ENCODE measurements at places on chromosomes 11 and 22.

DNA sequence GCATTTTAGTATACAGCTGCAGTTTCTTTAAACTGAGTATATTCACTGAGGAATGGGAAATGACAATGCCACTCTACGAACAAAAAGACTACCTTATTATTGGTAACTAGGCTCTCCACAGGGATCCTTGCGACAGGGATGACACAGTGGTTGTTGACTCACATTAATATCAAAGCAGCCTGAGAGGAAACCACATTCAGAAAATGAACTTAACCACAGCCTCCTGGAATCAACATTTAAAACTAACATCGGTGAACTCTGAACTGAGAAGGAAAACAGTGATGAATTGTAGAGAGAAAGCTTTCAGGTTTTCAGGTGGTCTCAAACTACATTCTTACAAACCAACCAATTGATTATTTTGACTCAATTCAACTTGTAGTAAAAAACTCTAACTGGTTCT, 90.3 kb upstream of the MTMR2 start:
- DNase-seq, result no peak

DNA sequence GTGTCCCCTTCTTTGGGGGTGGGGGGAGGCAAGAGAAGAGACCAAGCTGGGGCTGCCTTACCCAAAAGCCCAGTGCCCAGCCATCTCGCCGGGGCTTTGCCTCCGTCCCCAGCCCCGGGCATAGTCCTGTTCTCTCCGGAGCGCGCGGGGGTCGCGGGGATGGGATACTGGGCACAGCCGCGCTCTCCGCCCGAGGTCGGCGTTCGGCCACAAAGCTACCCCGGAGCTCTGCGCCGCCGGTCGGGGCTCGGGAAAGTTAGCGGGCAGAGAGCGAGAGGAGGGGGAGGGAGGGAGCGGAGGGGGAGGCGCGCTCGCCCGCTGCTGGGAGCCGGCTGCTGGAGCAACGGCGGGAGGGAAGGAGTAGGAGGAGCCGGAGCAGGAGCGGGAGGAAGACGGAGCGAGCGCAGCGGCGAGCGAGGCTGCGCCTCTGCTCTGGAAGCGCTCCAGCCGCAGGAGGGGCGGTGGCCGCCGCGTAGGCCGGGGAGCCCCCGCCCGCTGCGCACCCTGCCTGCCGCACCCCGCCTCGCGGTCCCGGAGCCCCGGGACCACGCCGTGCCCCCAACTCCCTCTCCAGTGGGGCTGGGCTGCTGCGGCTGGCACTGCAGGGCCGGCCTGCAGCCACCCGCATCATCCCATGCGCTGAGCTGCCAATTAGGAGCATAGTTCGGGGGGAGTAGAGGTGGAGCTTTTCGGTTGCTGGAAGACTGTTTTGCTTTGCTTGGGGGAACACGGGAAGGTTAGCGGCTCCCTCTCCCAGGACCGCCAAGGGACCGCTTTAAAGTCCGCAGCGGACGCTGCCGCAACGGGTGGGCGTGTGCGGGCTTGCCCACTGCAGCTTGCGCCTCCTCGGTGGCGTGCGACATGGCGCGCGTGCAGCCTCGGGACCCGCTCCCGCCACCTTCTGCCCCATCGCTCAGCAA, at the start of gene SCN4B:
SCN4B (minus strand) TSS at position 272 of the 920 bp plus-strand sequence; CDS start at position 122, 150 bp downstream.
- DNase-seq, result peak; percentile 54

DNA sequence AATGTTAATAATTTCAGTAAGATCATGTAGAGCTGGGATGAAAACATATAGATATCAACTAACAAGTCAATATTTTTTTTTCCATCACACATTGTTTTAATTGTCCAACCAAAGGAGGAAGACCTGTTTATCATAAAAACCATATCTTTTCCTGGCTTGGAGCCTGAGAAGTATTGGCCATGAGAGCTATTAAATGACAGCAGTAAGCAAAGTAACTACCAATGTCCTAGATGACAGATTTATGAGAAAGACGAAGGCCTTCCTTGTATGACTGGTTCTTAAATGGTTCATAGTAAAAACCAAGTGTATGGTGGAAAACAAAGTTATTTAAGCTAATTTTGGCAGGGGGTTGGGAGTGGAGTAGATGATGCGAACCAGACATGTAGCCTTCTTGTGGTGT, 1147.1 kb upstream of the TENM4 start:
- no peak for DNase-seq

DNA sequence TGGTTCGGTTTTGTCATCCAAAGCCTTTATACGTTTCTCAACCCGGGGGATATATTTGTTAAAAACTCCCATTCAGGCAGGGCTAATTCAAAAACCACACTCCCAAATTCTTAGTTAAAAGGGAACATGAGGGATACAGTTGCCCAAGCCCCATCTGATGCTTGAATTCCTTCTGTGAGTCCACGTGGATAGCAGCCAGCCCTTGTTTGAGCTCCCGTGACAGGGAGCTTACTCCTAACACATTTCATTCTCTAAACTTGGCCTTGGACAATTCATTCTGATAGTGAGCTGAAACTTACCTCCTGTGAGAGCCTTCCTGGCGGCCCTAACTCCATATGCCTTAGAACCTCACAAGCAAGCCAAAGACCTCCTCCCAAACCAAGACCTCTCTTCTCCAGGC, 357.5 kb downstream of the TENM4 start:
- DNase-seq, result no peak

- peak; percentile 38 for DNase-seq
These were observed 4.6 kb downstream of the ADM start for GRCh38 chr11:10309163-10310093.

- DNase-seq, result peak; percentile 78
These were observed 30.8 kb upstream of the GLYAT start for GRCh38 chr11:58762284-58763119.

GRCh38 chr11:103928802-103929161, 107.7 kb upstream of the DDI1 start:
- peak; percentile 60 for DNase-seq

DNA sequence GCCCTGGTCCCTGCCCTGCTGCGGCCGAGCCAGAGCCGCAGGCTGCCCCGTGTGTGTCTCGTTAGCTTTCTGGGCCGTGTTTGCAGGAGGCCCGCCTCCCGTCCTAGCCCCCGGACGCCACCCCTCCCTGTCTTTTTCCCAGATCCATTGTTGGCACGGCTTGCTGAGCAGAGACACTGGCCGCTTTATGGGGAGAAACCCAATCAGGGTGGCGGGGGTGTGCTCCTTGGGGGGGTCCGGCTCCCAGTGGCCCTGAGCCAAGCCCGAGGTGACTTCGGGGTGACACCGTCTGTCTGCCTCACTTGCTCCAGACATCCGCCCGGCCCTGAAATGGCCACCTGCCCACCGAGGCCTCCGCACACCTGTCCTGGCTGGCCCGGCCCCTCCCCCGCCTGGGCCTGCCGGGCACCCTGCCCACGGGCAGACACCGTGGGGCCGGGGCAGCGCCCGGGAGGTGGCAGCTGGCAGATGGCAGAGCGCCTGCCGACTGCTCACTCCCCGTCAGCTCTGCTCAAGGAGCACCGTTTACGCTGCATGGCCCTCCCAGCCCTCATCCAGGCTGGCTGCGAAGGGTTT, 43.1 kb upstream of the PPARA start:
- DNase-seq, result no peak

DNA sequence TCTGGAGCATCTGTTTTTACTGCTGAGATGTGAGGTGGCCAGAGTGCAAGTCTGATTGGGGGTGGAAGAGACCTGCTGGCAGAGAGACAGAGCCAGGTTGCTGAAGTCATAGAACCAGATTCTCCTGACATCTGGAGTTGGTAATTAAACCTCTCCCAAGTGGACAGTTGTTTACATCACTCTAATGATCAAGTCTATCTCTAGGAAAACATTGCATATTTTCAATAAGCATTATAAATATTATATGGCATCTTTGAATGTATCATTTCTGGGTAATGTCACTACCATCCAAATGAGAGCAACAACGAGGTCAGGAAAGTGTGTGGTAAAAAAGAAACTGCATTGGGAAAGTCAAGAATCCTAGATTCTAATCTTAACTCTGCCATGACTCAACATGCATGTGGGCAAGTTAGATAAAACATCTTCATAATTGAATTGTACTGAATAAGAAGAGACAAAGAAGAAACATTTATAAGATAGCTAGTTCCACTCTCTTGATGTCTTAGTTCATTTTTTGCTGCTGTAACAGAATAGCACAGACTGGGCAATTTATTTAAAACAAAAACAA, 351.2 kb upstream of the API5 start:
- no peak for DNase-seq
